ENCODE measurements at places on chromosomes 2 and 18.

GRCh38 chr2:207812058-207812725, 42.5 kb upstream of the FZD5 start:
- no peak for DNase-seq

- DNase-seq, result no peak
These were observed 72.7 kb downstream of the TTN start for GRCh38 chr2:178734518-178734917.

DNA sequence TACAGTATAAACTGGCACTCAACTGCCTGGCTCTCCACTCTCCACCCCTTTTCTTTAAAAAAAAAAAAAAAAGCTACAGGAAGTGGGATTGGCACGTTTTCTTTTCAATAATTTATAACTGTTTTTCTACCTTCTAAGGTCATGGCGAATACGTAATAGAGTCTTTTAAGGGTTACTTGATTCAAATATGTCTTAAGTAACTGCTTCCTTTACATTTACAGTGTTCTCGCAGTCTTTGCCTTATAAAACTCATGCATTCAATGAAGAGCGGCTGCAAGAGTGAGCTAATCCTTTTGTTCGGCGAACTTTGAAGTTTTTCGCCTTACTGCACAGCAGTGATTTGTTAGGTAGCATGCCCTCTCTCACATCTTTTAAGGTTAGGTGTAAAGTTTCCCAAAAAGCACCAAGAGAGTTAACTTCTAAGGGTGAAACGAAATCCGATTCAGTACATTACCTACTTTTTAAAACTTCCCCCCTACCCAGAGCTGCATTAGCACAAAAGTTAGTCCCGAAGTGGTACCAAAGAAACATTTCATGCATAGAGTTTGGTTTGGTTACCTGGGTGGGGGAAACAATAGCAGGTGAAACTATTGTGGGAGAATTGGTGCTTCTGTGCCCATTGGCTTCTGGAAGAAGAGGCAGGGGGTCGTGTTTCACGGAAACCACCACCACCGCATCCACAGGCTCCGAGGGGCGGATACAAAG, 2.0 kb downstream of the KCTD1 start:
- DNase-seq, result no peak

- peak; percentile 50 for DNase-seq
These were observed 59.8 kb upstream of the SLC8A1 start for GRCh38 chr2:40511661-40512213.

DNA sequence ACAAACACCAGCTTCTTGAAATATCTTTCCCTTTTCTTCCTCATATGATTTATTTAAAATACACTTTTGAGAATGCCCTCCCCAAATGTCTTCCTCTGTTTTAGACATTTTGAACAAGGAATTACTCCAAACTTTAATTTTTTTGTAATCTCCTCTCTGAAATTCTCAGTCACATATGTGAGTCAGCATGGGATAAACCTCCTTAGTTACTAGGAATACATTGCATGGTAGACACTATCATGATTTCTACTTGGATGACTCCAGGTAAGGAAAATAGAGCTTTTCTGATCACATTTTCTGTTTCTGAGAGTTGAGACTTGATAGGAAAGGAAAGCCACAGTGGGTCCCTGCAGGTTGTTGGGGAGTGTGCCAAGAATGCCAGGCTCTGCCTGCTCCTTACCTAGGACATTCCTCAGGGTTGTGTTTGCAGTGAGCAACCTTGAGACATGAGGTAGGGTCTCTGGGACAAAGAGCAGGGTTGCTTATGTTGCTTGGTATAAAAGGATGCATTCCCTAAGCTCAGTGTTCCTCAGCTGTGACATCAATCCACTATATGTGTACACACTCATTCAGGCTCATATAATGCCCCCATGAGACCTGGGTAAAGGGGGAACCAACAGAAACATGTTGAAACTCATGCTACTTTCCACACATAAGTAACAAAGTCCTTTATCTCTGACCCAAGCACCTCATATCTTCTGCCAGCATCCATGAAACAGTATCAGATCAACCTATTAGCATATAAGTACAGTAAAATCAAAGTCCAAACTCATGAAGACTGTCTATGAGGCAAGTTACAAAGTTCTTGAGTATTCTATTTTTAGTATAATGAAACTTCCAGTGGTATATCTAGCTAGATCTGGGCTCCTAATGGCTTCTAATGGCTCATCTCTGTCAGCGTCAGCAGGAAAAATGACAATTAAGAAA, 112.8 kb upstream of the SCN1A start:
- DNase-seq, result no peak

DNA sequence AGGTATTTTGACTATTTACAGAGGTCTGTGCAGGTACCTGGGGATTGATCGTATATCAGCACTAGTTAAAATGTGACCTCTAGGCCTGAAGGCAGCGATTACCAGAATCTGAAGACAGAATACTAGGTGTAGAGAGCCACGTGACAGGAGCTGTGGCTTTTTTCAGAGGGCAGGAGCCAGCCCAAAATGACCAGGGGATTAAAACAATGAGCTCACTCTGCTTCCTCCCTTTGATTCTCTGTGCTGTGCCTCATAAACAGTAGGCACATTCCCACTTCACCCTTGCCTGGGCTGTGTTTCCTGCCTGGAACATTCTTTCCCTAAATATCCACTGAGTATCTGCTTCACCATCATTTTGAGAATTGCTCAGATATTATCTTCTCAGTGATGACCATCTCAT, 15.2 kb downstream of the ITGAV start:
- no peak for DNase-seq

DNA sequence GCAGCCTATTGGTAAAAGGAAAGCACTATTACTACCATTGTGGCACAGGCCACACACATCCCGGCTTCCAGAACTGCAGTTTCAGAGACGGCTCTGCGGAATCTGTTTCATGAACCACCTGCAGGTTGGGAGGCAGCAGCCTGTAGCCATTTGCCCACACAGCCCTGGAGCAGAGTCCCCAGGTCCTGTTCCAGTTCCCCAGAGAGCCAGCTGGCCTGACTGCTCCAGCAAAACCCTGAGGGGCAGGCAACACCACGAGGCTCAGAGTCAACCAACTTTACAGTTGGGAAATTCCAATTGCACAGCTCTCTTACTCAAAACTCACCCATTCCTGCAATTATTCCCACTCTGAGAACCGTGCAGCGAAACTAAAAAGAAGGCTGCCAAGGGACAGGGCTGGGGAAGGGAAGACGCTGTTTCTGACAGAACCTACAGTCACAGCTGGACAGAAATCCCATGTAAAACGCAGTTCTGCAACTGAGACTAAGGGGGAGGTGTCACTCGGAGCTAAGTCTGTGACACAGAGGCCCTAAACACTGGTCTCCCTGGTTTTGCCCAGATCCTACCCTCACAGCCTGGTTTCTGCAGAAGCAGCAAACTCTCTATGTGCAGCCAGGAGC, 219.4 kb downstream of the TMEM163 start:
- no peak for DNase-seq

DNA sequence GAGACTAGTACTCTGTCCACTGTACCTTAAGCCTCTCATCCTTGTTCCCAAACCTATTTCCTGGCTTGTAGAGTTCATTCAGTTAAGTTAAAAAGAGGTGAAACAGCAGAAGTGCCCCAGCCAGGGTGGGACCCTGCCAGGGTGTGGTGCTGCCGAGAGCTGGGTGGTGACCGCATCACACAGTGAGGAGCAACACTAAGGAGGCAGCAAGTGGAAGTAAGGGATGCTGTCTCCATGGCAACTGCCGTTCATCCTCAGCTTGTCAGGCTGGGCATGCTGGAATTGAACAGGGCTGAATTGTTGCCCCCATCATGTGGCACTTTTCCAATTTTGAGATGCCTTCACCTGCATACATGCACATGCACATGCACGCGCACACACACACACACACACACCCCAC, 77.0 kb downstream of the VSNL1 start:
- no peak for DNase-seq

- DNase-seq, result no peak
These were observed 77.6 kb upstream of the CRIM1 start for GRCh38 chr2:36277881-36278523.

- no peak for DNase-seq
These were observed 37.1 kb downstream of the ACSL3 start for GRCh38 chr2:222897898-222898297.

DNA sequence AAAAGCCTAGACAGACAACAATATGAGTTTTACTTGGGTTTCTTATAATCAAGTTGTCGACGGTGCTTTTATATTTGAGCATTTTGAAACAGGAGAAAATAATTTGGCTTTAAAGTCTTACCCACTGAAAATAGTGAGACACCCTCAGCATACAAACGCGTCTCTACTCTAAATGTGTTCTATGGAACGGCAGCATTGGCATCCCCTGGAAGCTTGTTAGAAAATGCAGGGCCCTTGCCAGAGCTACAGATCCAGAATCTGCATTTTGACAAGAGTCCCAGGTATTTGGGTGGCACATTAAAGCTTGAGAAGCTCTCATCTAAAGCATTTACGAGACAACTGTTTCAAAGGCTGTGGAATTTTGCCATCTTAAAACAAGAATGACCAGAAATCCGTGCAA, 163.5 kb downstream of the PID1 start:
- DNase-seq, result no peak

GRCh38 chr2:215320102-215320501, 8.2 kb downstream of the ATIC start:
- DNase-seq, result no peak
